Activated CD4-positive, CD25-positive, alpha-beta regulatory T cell treated with anti-CD3 and anti-CD28 coated beads, Interleukin-2, amount 50 U/mL, for 24 hours (primary cell): ENCODE measurements at places on chromosomes 2 and 18.

DNA sequence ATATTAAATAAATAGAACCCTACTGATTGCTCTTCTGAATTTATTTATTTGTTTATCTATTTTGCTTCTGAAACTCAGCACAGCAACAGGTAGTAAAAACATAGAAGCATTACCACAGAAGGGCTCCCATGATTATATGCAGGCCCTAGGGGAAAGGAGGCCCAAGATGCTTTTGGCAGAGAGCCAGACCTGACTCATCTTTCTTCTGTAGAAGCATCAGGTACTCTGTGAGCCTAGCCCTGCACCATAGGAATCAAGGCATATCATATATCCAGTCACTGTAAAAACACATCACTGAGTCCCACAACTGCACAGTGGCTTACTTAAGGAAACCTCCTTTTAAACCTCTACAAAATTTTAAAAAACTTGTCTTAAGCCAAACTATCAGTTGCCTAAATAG, 1.8 kb downstream of the SCN9A start:
- ATAC-seq, result no peak

- no peak for ATAC-seq
Measured at GRCh38 chr2:182416191-182416590, 10.6 kb downstream of the PDE1A start.

- ATAC-seq, result no peak
Measured at GRCh38 chr18:5973099-5973498, 77.8 kb upstream of the TMEM200C start.

DNA sequence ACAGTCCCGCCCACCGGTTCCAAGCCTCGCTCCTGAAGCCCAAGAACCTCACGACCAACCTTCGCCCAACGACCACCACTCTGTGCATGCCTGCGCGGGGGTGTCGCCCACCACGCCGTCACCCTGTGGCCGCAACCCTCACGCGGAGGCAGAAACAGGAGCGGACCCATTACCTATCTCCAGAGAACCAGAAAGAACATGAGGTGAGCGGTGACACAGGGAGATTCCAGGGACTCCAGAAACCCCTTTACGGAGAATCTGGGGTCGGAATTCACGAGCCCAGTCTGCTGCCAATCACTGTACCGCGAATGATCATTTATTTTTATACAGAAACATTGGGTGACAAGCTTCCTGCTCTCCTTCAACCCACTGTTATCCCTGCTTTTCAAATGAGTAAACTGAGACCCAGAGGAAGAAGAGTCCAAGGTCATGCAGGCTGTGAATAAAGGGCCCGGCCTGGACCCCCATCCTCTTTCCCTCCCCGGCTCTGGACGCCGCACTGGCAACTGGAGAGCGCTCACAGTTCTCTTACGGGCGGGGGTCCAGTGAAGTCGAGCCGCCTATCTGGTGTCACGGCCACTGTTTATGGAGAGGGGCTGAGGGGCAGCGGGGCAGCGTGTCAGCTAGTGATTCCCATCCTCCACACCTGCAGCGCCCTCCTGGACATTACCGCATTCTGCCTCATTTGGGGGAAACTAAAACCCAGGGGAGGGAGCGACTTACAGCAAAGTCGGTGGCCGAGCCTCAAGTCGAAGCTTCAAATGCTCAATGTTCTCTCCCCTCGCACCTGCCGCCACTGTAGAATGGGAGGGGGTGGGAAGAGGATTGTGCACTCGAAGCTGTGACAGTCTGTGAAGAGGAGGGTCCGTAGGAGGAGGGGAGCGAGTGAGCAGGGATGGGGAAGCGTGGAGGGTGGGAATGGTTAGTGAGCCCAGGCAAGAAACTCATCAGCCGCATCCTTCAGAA, 723 bp upstream of the SLC30A3 start:
- no peak for ATAC-seq

GRCh38 chr18:25516121-25516520, 164.2 kb upstream of the ZNF521 start:
- ATAC-seq, result no peak

DNA sequence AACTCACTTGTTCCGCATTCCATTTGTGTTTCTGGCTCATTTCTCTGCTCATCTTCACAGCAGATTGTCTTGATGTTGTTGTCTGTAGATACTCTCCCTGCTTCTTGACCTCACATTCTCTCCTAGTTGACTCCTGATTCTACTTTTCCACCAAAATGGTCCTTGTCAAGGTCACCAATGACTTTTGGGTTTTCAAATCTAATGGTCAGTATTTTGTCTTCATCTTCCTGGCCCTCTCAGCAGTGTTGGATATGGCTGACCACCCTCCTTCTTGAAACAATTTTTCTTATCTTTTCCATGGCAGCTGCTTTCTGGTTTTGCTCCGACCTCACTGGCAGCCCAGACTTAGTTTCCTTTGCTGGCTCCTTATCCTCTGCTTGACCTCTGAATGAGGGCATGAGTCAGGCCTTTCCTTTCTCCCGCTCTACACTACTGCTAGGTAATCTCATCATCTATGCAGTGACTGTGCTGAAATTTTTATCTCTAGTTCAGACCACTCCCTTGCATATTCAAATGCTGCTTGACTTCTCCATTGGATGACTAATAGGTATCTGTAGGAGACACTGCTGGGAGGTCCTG, 386.6 kb upstream of the SPRED2 start:
- ATAC-seq, result no peak

DNA sequence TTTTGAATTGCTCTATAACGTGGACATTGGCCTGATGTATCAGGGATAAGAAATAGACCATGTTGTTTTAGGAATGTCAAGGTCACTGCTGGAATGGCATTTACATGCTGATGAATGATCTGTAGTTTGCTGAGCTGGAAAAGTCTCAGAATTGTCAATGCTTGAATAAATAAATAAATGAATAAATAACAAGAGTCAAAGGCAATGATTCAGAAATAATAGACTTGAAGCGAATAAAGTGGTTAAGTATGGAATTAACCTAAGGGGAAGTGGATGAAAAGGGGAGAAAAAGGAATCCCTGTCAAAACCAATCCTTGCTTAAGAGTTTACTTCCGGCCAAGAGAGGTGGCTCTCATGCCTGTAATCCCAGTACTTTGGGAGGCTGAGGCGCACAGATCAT, 1620.0 kb downstream of the SUCLG1 start:
- no peak for ATAC-seq

DNA sequence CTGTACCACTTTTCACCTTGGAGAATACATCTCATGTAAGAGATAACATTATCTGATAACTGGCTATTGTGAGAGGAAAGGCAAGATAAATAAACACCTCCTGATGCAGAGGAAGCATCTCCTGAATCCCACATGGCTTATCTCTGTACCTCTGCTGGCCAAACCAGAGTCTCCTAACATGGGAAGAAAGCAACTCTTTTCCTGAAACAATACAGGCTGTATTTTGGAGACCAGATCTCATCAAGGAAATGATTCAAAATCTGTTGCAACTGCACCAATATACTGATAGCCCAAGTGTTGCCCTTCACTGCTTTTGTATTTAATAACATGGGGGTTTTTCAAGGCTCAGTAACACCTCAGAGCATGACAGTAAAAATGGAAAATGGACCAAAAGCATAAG, 106.9 kb downstream of the MREG start:
- no peak for ATAC-seq

DNA sequence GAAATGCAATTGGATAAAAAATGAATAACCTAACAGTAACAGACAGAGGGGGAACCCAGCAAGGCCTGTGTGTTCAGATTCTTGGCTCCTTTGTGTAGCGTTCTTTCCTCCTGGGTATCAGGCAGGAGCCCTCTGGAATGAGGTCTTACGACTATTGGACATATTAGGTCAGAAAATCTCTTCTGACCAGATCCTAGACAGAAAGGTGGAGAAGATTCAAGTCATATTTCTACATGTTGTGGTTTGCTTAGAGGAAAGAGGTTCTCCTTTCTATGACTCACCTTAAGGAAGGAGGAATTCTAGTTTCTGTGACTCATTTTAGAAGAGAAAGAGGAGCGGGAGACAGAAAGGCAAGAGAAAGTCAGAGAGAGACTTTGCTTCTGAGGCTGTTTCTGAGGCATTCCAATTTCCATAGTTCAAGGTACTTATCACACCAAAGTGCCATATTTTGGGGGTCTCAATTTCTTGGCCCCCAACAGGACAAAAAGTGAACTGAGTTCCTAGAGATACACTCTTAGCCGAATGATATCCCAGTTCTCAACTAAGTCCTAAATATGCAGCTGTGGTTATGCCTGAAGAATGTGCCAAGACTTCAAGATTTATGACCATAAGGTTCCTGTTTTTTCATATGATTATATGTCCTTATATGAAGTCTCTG, 618.6 kb downstream of the ZEB2 start:
- ATAC-seq, result no peak

DNA sequence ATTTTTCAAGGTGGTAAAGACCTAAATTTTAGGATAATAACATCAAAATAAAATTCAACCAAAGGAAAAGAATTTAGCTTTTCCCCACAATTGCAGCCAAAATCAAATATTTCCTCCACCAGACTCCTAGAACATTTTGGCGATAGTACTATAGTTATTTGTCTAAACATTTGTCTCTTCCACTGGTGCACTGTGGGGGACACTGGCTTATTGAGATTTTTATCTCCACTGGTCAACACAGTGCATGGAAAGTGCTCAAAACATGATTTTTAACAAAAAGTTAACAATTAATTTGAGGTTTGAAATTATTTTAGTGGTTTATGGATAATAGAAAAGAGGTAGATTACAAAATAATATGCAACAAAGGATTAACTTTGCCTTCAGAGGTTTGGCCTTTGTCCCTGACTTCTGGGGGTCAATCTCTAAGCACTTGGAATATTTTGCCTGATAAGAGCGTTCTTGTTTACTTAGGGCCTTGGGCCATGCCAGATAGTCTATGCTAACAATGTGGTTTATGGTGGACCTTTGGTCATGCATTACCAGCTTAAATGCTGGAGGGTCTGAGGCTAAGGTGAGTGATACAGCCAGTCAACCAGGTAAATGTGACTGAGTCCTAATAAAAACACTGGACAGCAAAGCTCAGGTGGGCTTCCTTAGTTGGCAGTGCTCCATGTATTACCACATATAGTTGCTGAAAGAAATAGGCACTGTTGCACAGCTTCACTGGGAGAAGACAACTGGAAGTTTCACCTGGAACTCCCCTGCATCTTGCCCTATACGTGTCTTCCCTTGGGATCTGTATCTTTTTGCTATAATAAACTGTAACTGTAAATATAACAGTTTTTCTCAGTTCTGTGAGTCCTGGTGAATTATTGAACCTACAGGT, 67.2 kb upstream of the SATB2 start:
- ATAC-seq, result no peak

GRCh38 chr18:78632111-78632541, 347.5 kb upstream of the SALL3 start:
- no peak for ATAC-seq

DNA sequence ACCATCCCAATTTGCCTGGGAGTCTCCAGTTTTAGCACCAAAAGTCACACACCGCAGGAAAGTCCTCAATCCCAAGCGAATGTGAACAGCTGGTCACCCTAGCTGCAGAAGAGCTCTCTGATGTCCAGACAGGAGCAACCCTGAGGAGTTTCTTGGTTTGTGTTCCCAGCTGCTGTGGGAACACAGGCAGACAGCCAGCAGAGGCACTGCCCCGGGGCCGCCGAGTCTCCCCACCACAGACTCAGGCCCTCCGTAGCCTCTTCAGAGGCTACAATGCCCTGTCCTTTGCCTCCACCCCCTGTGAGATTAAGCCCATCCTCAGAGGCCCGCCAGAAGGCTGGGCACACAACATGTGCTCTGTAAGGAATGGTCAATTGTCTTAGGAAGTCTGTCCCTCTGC, 111.5 kb downstream of the TTC32 start:
- ATAC-seq, result no peak

GRCh38 chr2:179274749-179275148, 10.1 kb upstream of the SESTD1 start:
- ATAC-seq, result peak; percentile 30

DNA sequence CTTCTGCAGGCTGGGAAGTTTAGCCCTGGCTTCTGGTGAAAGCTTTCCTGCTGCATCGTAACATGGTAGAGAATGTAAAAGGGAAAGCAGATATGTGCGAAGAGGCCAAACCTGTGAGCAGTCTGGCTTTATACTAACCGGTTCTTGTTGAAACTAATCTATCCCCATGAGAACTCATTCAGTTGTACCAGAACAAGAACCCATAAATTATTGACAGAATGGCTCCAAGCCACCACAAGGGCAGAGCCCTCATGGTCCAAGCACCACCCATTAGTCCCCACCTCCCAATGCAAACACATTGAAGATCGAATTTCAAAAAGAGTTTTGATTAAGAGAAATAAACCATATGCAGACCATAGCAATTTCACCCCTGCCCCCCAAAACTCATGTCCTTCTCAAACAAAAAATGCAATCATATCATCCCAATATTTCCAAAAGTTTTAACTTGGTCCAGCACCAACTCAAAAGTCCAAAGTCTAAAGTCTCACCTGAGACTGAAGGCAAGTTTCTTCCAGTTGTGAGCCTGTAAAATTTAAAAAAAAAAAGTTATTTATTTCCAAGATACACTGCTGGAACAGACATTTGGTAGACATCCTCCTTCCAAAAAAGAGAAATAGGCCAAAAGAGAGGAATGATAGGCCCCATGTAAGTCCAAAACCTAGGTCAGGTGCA, 318.9 kb downstream of the CNTNAP5 start:
- no peak for ATAC-seq

DNA sequence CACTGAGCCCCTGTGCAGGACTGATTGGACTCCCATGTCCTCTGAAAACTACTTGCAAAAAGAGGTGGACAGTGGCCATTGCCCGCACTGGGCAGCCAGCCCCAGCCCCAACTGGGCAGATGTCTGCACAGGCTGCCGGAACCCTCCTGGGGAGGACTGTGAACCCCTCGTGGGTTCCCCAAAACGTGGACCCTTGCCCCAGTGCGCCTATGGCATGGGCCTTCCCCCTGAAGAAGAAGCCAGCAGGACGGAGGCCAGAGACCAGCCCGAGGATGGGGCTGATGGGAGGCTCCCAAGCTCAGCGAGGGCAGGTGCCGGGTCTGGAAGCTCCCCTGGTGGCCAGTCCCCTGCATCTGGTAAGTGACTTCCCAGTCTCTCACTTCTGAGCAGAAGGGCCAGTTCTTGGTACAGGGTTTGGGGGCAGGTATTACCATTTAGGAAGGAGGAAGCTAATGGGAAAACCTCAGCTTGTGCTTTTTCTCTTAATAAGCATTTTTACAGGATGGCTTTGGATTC, 44.1 kb downstream of the TNFRSF11A start:
- ATAC-seq, result no peak
